ENCODE measurements at places on chromosomes 16 and 17.

- peak; percentile 93 for DNase-seq
These were observed 46.9 kb downstream of the TUBD1 start for GRCh38 chr17:59845595-59846393.

- DNase-seq = no peak
These were observed 80.5 kb downstream of the MYH13 start for GRCh38 chr17:10292057-10292937.

- DNase-seq = no peak
These were observed 65.4 kb upstream of the ADAMTS18 start for GRCh38 chr16:77500286-77500598.

DNA sequence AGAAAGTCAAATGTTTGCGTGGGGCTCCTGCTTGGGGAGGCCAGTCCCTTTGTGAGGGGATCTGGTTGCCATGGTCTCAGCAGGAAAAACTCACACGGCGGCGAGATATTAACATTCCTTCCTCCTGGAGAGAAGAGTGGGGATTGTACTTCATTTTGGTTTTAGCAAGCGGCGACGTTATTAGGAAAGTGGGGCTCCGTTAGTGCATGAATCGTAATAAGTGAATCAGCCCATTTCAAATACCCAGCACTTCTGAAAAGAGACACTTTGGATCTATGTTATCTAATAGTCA, 41.6 kb upstream of the METRNL start:
- no peak for DNase-seq
